ENCODE measurements at places on chromosomes 5 and 9.

GRCh38 chr5:179762079-179762780, 29.6 kb downstream of the MAML1 start:
- no peak for DNase-seq

DNA sequence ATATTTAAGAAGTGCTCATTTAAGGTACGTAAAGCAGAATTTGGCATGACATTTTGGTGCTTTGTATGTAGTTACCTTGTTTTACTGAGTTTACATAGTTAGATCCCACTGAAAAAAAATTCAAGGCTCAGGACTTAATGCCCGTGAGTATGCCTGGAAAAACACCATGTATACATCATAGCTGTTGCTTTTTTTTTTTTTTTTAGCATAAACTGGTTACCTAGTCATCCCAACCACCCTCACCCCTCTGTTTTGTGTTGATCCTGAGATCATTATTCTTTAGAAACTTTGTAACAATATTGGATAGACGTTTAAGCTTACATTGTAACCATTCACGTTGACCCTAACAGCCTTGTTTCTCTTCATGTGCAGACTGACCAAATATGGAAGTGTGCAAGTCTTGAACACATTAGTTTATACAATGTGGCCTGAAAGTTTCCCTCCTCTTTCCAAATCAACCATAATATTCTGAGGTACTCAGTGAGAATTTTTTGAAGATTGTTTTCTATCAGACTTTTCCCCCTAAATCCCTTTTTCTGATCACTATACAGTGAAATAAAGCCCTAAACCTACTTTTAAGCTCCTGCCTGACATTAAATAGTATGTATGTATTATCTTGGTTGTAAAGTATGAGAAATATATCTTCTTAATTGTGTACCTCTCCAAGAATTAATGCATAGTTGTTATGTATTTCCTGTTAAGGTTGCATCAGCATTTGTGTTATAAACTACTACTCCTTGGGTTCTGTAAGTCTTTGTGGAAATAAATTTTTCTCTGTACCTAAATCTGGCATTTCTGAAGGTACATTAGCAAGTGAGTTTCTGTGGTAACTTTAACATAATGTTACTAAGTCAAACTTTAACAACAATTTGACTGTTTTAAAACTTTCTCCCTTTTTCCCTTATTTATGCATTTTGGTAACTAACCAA, 4.4 kb downstream of the RABGAP1 start:
- DNase-seq, result no peak

GRCh38 chr9:95803197-95803596, 72.3 kb upstream of the ERCC6L2 start:
- DNase-seq, result no peak

DNA sequence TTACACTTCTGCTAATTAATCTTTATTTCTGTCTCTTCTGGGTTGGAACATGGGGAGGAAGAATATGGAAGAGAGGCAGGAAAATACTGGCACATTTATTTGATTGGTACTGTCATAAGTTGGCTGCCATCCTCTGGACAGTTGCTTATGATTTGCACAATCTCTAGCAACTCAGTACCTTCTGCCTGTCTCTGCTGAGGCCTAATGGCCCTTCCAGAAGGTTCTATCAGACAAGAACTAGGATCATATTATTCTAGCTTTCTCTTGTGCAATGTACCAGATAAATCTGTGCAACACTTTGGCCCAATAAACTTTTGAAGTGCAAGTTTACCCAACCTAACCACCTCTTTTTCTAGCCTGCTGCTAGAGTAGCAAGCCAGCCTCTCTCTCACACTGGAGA, 335.0 kb downstream of the ARRDC3 start:
- no peak for DNase-seq

DNA sequence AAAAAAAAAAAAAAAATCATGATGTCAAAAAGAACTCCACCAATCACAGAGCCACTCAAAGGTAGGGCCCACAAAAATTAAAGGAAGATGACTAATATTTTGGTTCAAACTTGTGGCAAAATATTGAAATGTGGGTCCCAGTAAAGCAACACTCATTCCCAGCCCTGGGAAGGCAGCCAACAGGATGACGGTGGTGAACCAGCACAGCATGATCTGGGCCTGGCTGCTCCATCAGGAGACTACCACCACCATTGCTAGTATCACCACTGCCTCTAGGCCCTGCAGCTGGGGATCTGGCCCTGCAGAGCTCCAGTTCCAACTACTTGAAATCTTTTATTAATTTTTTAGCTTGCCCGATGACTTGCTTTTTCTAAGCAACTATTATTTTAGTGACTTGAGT, 206.8 kb upstream of the ITGA1 start:
- DNase-seq, result no peak

DNA sequence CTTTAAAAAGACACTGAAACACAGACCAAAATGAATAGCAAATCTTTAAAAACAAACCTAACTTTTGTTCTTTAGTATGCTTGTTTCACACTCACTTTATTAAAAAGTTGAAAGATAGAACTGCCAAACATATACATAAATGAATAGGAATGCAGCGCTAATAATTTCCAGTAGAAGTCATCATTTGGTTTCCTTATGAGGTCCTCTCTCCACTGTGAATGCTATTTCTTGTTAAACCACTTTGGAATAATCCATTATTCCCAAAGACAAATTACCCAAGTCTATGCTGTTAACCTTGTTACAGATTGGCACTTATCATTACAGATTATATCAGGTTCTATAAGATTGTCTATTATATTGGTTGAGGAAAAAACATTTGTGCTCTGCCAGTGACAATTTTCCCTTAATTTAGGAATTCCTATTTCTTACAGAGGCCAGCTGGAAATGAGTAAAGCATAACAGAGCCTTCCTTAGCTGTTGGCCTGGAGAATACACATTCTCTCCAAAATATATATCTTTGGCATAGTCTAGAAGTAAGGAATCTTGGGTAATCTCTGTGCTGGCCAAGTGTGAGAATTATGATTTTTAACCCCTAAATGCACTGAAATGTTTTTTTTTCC, 29.3 kb upstream of the MINAR2 start:
- no peak for DNase-seq

DNA sequence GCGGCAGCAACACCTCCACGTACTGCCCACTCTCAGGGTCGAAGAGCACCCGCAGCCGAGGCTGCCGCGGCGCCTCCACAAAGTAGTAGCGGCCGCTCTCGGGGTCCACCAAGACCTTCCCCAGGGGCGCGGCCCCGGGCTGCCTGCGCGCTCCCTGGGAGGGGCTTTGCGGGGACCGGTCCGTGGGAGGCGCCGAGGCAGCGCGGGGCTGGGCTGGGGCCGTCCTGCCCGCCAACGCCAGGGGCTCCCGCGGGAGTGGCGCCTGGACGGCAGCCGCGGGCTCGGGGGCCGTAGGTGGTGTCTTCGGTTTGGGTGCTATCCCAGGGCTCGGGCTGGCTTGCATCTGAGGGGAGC, 2.6 kb upstream of the MZB1 start:
- DNase-seq, result no peak

All from activated T-helper 1 cell treated with anti-CD3 and anti-CD28 coated beads, Interleukin-2, amount 50 U/mL, for 16 hours (primary cell).